HFFc6 (cell line): ENCODE measurements at places on chromosomes 12 and 14.

DNA sequence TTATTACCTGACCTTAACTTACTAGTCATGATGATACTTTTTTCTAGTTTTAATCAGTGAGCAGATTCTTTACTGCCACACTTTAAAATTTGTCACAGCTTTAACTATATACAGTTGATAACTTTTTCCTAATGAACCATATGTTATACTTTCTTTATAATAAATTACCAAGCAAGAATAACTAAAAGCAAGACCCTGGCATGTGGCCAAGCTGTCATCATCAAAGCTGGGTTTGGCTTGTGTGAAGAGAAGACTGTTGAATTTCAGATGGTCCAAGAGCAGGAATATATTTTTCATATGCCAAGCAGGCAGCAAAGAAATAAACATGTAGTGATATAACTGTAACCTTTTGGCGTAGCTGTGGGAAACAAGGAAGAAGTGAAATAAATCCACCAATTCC lies 93.5 kb downstream of the PUS7L start:
- no peak for DNase-seq

DNA sequence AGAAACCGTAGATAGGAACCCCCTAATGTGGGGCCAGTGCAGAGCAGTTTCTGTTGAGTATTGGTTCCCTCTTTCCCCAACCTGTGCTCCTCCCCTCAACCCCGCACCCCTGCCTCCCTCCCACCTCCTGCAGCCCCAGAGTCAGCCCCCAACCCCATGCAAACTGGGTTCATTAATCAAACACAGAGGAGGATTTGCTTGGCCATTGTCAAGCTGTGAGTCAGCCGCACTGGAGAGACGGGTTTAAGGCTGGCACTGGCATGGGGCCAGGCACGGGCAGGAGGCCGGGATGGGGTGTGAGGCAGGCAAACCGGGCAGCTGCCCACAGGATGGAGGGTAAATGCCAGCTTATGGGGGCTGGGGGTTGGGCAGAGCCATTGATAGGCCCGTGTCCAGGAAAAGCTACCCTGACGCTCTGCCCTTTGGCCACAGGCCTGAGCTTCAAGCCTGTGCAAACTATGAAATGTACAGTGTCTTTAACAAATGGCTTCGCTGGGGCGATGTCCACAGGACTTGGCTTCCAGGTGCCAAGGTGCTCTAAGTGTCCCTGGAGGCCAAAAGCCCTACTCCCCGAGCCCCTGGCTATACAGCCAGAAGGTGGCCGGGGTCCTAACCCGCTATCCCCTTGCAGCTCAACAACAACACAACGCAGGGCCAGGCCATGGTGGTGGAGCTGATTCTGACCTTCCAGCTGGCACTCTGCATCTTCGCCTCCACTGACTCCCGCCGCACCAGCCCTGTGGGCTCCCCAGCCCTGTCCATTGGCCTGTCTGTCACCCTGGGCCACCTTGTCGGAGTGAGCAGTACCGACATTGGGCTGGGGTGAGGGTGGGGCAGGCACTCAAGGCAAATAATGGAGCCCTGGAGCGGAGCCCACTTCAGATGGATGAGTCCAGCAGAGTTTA lies 1.4 kb downstream of the AQP5 start:
- DNase-seq: no peak

DNA sequence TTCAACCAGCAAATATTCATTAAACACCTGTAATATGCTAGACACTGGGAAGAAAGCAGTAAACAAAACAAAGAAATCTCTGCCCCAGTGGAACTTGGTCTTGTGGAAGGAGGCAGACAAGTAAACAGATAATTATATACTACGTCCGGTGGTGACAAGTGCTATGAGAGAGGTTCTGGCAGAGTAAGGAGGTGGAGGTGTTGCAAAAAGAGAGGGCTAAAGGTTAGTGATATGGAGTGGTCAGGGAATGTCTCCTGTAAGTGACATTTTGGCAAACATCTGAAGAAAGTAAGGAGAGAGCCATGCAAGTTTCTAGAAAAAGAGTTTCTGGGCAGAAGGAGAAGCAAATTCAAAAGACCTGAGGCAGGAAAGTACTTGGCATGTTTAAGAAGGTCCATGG lies 73.4 kb downstream of the RIC8B start:
- DNase-seq: no peak

GRCh38 chr12:54625598-54625997 lies 9.1 kb downstream of the LACRT start:
- DNase-seq: no peak

- peak; percentile 44 for DNase-seq
These were observed 122.4 kb upstream of the PTPRQ start for GRCh38 chr12:80321653-80322052.

GRCh38 chr12:43578782-43579181 lies 26.8 kb upstream of the ADAMTS20 start:
- no peak for DNase-seq

DNA sequence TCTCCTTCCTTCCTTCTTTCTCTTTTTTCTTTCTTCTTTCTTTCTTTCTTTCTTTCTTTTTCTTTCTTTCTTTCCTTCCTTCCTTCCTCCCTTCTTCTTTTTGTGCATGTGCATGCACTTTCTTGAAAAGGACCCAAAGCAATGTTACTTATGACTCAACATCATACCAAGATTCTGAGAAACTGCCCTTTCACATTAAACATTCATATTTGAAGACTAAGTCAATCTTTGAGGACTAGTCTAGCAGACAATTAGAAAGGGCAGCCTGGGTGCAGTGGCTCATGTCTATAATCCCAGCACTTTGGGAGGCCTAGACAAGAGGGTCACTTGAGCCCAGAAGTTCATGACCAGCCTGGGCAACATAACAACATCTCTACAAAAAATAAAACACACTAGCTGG lies 212.8 kb upstream of the KITLG start:
- DNase-seq: peak; percentile 39

GRCh38 chr14:64721391-64721791 lies 17.2 kb downstream of the PLEKHG3 start:
- peak; percentile 26 for DNase-seq

DNA sequence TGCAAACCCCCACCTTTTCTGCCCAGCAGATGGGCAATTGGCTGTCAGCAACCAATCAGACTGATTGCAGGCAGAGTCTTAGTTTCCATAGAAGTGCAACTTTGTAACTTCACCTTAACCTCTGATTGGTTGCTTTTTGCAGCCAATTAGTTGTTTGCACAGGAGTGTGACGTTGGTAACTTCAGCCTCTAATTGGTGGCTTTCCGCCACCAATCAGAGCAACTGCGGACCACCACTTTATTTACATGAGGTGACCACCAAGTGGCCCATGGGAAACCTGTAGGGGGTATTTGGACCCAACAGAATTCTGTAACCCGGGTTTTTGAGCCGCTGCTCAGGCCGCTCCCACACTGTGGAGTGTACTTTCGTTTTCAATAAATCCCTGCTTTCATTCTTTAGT lies 32.3 kb downstream of the CDKN1B start:
- DNase-seq: no peak

DNA sequence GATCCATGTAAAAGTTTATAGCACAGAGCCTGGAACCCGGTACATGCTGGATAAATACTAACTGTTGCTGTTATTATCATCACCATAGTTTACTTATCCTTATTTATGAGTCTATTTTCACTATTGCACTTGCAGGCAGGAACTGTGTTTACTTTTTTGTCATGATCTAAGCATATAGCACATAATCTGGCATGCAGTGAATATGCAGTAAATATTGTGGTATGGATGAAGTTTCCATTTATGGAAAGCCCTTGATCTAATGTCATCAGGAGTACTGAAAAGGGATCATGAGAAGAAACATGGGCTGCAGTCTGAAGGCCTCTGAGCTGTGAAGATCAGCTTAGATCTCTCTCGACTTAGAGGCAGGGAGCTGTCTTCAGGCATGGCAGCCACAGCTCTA lies 91.6 kb downstream of the KCNK13 start:
- no peak for DNase-seq

GRCh38 chr14:52064174-52064573 lies 4.7 kb downstream of the NID2 start:
- DNase-seq: no peak

DNA sequence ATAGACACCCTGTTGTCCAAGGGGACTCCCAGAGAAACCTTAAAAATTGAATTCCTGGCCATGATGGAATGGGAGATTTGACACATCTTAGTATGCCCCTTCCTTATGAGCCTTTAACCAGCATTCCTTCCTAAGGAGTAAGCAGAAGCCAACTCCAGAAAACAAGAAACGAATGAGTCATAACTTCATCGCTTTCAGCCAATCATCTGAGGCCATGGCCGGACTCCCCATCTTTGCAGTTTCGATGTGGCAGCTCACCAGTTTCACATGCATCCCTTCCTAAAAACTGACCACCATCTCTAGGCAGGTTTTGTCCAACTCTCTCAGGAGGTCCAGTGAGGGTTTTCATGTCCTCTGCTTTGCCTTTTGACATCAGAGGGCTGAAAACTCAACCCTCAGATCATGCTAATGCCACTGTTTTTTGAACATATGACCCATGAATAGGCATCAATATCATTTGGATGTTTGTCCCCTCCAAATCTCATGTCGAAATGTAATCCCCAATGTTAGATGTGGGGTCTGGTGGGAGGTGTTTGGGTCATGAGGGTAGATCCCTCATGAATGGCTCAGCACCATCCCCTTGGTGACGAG lies 19.9 kb downstream of the DAAM1 start:
- peak; percentile 56 for DNase-seq

DNA sequence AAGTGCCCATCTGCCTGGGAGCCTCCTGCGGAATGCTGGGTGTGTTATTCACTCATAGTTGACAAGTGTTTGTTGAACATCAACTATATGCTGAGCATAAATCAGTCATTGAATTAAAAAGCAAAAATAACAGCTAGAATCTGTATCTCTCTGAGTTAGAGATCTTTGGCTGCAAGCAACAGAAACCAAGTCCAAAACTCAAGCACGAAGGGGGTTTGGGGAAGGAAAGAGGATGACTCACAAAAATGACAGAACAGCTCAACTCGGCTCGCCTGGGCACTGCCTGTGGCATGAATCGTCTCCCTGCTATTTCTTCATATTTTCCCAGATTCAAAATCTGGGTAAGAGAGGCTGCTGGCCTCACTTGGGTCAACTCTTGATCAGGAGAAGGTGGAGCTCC lies 72.6 kb upstream of the NCOR2 start:
- peak; percentile 64 for DNase-seq

GRCh38 chr12:54173066-54173726 lies 15.6 kb downstream of the SMUG1 start:
- DNase-seq: no peak

DNA sequence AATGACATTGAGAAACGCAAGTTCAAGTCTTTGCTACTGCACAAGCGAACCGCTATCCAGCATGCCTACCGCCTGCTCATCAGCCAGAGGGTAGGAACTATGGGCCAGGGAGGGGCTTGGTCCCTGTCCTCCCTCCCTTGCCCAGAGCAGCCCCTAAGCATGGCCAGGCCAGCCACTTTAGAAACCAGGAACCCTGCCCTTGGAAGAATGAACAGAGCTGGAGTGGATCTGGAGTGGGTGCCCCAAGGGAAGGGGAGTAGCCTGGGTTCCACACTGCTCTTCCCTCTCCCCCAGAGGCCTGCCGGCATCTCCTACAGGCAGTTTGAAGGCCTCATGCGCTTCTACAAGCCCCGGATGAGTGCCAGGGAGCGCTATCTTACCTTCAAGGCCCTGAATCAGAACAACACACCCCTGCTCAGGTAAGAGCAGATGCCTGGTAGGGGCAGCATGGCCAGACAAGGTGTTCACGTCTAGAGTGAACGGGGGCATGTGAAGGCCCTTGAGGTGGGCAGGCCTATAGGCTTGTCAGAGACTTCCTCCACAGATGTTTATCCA lies 55.8 kb downstream of the TPCN1 start:
- DNase-seq: no peak

DNA sequence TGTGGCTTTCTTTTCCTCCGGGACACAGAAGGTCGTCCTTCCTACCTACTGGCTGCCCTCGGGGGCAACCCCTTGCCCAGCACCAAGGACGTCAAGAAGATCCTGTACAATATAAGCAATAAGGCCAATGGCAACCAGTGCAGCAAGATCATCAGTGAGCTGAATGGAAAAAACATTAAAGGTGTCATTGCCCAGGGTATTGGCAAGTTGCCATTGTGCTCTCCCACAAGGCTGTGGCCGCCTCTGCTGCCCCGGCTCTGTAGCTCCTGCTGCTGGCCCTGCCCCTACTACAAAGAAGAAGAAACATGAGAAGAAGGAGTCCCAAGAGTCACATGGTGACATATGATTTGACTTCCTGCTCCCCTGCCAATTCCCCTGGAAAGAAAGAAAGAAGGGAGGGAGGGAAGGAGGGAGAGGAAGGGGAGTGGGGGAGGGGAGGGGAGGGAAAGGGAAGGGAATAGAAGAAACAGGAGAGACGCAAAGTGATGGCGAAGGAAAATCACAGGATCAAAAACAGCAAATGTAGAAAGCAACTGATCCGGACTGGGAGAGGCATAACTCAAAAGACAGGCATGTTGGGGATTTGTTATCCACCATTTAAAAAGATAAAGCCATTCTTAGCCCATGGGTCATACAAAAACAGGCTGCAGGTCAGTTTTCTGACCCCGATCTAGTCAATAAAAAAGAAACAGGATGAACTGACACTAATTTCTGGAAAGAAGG lies 61.3 kb upstream of the RESF1 start:
- no peak for DNase-seq
